Mesenteric fat pad (tissue), 1 donor: ENCODE measurements at places on chromosomes 7 and 10.

- no peak for DNase-seq
Measured at GRCh38 chr10:22293747-22294404, 22.3 kb upstream of the COMMD3 start.

GRCh38 chr10:17456032-17456548 is 1.7 kb upstream of the ST8SIA6 start:
- no peak for DNase-seq

- no peak for DNase-seq
Measured at GRCh38 chr7:24307326-24307725, 23.3 kb downstream of the NPY start.

DNA sequence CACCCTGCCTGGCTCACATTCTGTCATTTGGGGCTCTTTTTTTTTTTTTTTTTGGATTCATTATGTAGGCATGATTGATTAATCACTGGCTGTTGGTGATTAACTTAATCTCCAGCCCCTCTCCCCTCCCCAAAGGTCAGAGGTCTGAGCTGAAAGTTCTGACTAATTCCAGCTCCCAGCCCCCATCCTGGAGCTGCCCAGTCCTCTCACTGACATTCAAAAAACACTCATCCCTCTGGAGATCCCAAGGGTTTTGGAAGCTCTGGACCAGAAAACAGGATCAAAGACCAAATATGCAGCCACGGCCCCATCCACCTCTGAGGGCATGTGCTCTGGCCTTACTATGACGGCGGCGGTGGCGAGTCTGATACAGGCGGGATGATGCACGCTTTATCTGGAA is 53.8 kb downstream of the RBM17 start:
- no peak for DNase-seq

GRCh38 chr10:33743429-33743857 is 409.0 kb upstream of the NRP1 start:
- no peak for DNase-seq

DNA sequence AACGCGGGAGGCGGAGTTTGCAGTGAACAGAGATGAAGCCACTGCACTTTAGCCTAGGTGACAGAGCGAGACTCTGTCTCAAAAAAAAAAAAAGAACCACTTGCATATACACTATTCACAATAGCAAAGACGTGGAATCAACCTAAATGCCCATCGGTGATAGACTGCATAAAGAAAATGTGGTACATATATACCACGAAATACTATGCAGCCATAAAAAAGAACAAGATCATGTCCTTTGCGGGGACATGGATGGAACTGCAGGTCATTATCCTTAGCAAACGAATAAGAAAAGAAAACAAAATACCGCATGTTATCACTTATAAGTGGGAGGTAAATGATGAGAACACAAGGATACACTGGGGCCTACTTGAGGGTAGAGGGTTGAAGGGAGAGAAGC is 39.5 kb downstream of the EGFR start:
- no peak for DNase-seq

GRCh38 chr7:107027208-107027607 is 17.3 kb upstream of the PRKAR2B start:
- DNase-seq = no peak

- no peak for DNase-seq
Measured at GRCh38 chr7:20952916-20953315, 166.2 kb upstream of the SP8 start.

DNA sequence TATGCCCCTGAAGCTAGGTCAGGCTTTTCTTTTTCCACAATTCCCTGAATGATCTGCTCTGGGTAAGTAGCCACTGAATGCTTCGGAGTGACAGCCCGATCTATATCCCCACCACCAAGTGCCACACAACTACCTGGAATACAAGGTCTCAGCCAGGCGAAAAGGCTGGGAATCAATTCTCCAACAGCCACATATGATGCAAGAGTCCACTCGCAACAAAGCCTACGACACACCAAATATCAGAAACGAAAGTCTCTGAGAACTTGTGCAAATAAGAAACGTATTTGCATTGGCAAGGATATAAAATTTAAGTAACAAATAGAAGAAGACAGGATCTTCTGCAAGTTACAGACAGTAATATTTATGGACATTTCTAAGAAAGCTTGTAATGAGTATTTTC is 5.7 kb downstream of the HIPK2 start:
- no peak for DNase-seq

GRCh38 chr7:126501617-126502016 is 751.1 kb downstream of the GRM8 start:
- DNase-seq = no peak

DNA sequence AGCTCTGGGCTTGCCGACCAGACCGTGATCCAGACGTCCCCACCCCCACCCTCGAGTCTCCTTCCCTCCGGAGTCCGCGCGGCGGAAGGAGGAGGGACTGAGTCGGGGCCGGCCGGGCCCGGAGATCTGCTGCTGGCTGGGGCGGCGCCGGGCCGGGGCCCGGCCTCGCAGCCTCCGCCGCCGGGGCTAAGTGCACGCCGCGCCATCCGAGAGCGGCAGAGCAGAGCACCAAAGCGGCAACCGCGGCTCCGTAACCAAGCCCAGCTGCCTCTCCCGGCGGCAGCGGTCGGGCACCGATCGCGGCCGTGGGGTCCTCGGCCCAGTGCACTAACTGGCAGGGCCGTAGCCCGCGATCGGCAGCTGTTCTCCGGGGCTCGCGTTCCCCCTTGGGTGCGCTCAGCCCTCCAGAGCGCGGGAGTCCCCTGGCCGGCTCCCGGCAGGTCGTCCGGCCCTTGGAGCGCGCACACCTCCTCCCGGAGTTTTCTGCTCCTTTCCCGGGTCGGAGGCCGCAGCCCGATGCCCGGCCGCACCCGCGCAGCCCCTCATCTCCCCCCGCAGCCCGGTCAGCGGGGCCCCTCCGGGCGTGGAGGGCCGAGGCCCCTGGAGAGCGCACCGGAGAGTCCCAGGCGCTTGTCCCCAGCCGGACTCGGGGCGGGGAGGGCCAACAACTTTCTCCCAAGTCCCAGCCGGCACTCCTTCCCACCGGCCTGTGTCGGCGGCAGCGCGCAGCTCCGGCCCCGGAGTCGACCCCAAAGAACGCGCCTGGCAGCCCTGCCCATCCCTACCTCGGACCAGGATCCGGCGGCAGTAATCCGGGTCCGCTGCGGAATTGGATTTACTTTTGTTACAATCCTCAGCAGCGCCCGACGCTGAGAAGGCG is 799 bp downstream of the VAX1 start:
- DNase-seq = no peak

DNA sequence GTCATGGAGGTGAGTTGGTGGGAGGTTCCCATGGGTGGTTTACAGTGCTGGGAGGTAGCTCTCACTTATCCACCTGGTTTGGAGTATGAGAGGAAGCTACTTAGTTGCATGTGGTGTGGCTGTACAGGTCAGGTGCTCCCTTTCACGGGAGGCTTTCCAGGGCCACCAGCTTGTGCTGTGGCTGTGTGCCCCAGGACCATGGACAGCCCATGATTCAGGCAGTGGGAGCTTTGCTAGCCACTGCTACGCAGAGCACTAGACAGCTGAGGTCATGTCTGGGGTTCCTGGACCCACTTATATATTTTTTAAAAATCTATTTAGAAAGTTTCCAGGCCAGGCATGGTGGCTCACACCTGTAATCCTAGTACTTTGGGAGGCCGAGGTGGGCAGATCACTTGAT is 42.5 kb upstream of the KCNMA1 start:
- DNase-seq = no peak

DNA sequence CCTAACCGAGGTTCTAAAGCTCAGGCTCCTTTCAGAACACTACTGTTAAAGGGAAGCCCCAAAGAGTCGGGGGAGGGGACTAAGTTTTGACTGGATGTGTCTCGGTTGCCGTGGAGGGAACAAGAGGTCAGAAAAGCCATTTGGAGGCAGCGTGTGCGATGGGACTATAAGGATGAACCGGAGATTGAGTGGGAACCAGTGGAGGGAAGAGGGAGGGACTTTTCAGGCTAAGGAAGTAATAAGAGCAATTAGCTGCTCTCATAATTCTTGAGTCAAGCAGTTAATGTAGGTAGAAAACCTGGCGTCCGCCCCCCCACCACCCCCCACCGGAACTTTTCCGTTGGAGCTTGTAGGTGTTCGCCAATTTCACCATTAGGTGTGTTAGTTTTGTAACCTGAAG is 491 bp upstream of the AKAP9 start:
- DNase-seq = no peak

- DNase-seq = peak; percentile 86
Measured at GRCh38 chr7:44064791-44065430, 456 bp downstream of the PGAM2 start.

DNA sequence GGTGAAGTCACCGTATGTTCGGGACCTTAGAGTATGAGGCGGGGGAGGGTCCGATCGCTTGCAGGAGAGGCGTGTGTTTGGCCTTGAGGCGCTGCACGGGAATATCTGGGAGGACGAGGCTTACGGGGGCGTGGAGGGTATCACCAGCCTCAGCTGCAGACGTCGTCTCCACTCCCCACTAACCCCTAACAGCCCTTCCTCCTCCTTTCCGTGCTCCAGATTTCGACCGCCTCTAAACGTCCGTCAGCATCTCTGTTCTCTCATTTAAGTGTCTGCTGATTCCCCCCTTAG is 23.5 kb upstream of the ZNF12 start:
- no peak for DNase-seq

GRCh38 chr7:88289564-88290025 is 17.1 kb downstream of the STEAP4 start:
- DNase-seq = no peak

DNA sequence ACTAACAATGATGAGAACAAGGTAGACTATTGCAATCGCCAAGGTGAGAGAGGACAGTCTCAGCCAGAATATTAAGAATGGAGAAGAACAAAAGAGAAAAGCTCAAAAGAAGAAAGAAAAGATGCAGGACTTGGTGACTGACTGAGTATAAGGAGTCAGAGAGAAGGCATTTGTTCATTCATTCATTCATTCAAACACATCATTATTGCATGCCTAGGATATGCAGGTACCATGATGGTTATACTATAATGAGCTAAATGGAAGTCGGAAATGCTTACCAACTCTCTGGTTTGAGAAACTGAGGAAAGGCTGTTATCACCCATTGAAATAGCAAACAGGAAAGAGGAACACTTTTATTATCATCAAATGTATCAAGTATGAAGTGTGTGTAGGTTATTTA is 180.7 kb downstream of the IMMP2L start:
- no peak for DNase-seq

- DNase-seq = no peak
Measured at GRCh38 chr7:132066761-132067171, 509.5 kb downstream of the PLXNA4 start.

- DNase-seq = no peak
Measured at GRCh38 chr7:24572393-24572996, 757 bp upstream of the PALS2 start.

GRCh38 chr10:73967022-73967429 is 30.9 kb upstream of the VCL start:
- DNase-seq = no peak

- DNase-seq = no peak
Measured at GRCh38 chr7:27546610-27547009, 116.1 kb downstream of the HIBADH start.

DNA sequence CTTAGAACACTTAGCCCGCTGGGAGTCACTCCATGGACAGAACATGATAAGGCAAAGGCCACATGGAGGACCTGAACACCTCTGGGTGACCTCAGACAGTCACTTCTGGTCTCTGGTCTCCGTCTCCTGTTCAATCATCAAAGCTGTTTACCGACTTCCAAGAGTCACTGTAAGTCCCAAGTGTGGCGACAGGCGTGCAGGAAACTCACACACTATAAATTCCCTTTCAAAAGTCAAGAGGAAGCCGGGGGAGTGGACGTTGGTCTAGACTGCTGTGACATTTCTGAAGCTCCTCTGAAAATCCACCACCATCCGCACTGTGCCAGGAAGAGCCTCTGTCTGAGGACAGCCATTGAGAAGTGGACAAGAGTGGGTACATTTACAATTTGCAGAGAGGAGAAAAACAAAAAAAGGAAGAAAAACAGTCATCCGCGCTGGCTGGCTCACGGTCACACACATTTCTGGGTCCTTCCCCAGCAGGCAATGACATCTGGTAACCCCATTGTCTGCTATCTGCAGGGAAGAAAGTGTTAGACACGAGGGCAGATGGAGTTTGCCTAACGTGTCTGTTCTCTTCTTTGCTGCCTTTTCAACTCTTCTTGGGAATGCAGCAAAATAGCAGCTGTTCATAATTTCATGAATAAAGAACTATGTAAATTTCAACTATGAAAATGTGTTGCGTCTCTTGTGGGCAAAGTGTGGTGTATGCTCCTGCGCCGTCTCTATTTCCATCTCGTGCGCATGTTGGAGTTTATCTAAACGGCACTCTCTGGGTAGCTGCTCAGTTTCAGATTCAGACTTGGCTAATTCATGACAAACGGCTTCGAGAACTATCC is 32.9 kb upstream of the CUX1 start:
- no peak for DNase-seq

DNA sequence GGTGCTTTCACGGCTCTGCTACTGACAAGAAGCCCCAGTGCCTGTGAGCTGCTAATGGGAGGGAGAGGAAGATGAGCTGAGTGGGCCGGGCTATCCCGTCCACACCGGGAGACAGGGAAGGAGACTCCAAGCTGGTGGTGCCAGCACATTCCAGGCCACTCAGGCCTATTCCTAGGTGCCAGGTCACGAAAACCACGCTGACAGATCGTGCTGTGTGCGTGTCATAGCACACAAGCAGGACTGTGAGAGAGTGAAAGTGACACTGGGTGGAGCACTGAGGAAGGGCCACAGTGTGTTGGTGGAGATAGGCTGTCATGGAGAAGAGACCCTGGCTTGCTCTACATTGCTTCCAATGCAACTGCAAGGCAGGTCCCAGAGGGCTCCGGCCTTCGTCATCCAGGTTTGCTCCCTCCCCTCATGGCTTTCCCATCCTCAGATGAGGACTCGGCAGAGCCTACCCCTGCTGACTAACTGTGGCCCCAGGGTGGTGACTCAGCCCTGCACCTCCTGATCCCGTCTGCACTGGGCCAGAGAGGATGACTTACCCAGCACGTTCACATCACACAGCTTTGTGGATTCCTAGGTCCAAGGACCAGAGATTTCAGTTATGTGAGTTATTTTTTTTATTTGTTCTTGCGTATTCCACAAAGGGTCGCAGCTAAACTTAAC is 167.3 kb downstream of the EGFR start:
- no peak for DNase-seq
